T-helper 2 cell (primary cell): ENCODE measurements at places on chromosomes 2 and 18.

DNA sequence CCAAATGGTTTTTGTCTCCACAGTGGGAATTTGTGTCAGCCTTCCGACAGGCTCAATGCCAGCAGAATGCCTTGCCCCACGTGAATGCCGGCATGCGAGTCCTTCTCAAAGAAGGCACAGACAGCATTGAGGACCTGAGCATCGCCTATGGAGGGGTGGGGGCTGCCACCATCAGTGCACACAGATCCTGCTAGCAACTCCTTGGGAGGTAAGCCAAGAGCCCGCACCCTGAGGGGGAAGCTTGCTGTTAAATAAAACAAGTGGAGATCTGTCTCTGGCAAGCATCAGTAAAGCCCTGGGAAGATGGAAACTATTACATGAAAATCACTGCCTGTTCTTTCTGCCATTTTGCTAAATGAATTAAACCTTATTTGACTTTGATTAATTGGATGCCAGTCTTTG lies 67.5 kb upstream of the BZW1 start:
- no peak for DNase-seq

DNA sequence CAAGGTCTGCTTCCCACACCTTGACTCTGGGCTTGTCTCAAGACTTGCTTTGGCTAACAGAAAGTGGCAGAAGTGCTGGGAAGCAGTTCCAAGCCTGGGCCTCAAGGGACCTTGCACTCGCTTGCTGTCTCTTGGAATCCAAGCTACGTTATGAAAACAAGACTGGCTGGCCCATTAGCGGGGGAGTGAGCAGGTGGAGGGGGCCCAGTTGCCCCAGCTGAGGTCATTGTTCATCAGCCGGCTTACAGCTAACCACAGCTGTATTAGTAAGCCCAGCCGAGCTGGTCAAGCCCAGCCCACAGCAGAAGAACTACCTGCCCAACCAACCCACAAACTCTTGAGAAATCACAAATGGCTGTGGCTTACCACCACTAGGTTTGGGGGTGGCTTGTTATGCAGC lies 63.1 kb downstream of the MARCO start:
- no peak for DNase-seq

GRCh38 chr2:240498958-240499260 lies 58.9 kb downstream of the ANKMY1 start:
- no peak for DNase-seq

DNA sequence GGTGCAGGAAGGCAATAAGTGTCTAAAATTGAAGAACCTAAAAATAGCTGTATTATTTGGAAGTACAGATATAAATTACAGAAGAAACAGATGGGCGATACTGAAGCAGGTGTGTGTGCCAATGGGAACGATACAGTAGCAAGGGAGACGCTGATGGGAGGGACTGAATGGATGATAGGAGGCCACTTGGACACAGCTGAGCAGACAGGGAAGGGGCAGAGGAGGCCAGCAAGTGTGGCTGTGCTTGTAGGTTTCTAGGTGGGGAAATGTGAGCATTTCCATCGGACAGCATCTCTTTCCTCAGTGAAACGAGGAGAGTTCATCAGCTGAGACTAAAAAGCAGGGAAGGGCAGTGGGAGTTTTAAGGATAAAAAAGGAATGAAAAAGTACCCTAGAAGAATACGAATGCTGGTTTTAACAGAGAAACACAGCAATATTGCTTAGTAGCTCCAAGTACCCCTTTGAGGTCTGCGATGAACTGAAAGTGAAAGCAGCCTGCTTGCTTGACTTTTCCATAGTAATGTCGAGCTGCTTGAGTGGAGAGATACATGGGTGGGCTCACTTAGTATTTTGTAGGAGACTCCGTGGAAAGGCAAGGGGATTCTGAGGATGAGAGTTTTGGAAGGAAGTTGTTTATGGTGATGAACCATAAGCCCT lies 91.7 kb upstream of the EPC2 start:
- peak; percentile 70 for DNase-seq

DNA sequence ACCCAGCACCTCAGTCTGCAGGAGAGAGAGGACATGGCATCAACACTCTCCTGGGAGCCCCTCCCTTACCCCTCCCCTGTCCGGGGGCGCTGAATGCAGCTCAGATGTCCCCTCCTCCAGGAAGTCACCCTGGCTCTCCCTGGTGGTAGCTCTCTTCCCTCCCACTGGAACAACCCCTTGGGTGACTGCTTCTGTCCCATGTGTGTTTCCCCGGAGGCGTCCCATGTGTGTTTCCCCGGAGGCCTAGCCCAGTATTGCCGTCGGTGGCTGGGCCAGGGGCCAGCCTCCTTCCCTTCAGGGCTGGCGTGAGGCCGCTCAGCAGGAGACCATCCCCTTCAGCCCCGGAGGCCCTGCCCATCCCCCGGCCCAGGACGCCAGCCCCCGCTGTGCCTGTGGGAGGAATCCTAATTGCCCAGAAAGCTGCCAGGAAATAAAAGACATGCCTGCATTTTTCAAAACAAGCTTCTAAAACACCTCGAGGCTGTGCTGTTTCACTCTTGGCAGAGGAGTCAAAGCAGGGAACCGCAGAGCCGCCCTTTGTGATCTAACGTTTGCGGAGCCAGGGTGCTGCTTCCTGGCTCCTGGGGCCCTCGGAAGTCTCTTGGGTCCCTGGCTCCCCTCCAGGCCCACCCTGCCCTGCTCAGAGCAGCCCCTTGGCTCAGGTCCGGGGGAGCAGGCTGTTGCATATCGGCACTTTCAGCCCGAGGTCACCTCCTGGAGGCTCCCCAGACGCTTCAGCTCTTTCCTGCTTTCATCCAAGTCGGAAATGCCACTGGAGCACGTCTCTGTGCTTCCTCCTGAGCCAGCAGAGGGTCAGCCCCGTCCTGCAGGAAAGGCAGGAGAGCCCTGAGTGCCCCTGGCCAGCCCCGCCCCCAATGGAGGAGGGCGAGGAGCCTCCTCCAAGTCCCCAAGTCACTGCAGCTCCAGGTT lies 11.4 kb downstream of the SNED1 start:
- peak; percentile 23 for DNase-seq

GRCh38 chr2:219426534-219427136 lies 8.0 kb upstream of the SPEG start:
- DNase-seq, result no peak

- no peak for DNase-seq
Observed at GRCh38 chr18:56245866-56246580, 392.4 kb downstream of the TXNL1 start.

- DNase-seq, result no peak
Observed at GRCh38 chr18:49021433-49022129, 70.8 kb upstream of the SMAD7 start.

- no peak for DNase-seq
Observed at GRCh38 chr2:121532894-121533293, 2.2 kb downstream of the RNU4ATAC start.

- DNase-seq, result peak; percentile 34
Observed at GRCh38 chr2:63189026-63189425, 138.4 kb downstream of the OTX1 start.

GRCh38 chr2:207337234-207338219 lies 171.8 kb upstream of the KLF7 start:
- no peak for DNase-seq

- no peak for DNase-seq
Observed at GRCh38 chr18:13120255-13120654, 98.3 kb upstream of the LDLRAD4 start.

- DNase-seq, result no peak
Observed at GRCh38 chr18:45249246-45249661, 366.0 kb upstream of the SLC14A2 start.

DNA sequence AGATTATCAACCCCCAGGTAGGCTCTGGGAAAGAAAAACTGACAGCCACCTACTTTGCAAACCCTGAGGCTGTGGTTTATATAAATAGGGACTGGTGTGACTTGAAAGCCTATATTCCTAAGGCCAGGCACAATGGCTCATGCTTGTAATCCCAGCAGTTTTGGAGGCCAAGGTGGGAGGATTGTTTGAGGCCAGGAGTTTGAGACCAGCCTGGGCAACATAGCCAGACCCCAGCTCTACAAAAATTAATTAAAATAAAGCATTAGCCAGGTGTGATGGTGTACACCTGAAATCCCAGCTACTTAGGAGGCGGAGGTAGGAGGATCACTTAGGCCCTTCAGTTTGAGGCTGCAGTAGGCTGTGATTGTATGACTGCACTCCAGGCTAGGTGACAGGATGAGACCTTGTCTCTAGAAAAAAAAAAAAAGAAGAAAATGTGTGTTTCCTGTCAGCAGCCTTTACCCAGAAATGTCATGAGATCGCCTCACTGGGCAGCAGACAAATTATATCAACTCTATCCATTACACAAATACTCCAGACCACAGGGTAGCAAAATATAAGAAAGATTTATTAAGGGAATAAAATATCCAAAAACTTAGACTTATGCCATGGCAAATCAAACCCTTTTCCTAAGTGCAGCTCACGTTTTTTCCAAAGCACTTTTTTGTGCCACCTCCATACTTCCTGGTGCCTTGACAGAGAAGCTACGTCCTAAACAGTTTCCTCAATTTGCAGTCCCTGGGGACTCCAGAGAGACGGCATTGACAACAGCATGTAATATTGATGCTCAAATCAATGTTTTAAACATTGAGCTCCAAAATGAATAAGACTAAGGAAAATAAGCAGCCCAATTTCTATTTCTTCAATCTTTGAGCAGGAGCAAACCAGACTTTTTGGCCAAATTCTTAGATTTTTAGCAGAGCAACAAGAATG lies 190.8 kb upstream of the NDUFV2 start:
- DNase-seq, result no peak

DNA sequence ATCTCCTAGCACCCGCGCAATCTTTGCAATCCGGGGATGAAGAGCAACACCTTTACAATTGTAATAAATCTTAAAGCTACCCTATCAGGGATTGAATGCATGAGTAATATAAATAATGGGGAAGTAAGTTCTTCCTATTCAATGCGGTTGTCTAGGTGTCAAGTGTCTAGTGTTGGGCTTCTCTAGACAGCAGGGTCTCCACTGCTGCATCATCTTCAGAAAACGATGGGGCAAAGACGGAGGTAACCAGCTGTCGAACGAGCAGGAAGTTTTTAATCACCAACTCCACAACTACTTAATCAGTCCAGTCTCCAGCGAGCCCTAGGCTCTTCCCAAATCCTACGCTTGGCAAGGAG lies 573 bp downstream of the STAM2 start:
- no peak for DNase-seq

DNA sequence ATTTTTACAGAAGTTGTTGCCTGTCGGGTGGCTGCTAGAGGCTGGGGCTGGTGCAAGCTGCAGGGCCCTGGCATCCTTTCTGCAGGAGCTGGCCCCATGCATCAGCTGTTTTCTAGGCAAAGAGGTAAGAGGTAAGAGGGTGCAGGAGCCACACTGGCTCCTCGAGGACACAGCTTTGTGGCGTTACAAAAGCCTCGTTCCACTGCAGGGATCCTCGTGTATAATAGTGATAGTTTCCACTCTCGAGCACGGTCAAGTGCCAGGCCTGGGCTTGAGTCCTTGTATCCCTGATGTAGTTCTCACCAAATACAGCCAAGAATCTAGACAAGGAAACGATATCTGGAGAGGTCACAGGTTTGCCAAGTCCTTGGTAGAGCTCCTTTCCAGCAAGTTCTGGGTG lies 33.2 kb upstream of the FHOD3 start:
- DNase-seq, result no peak

DNA sequence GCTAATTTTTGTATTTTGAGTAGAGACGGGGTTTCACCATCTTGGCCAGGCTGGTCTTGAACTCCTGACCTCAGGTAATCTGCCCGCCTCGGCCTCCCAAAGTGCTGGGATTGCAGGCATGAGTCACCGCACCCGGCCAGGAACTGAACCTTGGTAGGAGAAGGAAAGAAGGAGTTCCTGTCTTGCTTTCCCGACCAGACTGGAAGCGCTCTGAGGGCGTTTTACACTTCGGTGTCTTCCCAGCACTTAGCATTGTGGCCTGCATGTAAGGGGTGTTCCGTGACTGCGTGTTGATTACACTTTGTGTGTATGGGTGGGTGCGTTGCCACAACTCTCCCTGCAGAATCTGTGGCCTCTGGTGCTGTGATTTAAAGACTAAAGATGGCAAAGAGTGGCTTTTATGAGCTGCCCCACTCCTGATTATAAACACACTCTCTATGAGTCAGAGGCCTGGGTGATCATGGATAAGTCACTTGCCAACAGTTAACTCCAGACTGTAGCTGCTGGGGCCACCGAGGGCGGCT lies 46.0 kb downstream of the ODC1 start:
- no peak for DNase-seq

DNA sequence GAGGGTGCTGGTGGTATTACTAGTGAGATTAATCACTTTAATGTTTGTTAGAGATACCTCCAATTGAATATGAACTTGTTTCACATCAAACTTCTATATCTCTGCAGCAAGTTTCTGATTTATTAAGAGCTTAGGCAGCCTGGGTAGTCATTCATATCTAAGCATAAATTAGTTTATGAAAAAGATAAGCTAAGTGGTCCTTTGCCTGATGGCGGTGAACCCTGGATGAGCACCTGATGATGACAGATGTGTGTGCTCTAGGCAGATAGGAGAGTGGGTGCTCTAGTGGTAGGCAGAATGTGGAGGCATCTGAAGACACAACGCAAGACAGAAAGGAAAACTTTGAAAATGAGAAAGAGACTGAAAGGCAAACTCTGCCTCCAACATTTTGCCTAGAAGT lies 5.0 kb downstream of the FKBP7 start:
- no peak for DNase-seq

DNA sequence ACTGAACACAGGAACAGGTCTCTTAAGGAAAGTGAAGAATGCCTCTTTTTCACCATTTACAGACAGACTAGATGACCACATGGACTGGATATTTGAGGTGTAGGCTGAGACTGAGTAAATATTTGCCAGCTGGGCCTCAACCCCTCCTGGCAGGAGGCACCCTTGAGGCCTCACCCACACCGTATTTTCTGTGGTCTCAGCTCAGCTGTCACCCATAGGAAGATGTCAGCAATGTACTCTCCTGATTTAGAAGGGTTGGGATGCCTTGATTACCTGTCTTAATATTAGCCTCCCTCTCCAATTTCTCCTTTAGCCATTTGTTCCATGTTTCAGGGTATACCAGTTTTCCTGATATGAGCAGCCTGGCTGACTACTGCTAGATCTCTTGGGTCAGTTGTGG lies 20.3 kb downstream of the ADCYAP1 start:
- DNase-seq, result no peak

DNA sequence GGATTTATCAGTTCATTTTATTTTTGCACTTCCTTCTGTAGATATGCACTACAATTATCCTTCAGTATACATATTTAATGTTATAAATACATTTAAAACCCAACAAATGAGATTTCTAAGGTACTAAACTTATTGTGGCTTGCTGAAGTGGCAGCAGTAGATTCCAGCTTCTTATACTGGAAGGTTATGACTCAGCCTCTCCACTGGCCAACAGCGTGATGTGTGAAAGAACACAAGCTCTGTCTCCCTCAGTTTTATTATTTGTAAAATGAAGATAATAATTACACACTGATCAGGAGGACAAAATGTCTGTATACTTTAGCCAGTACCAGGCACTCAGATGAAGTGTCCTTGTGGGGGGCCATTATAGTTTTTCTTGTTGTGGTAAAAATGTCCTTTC lies 1147.1 kb downstream of the CNTNAP5 start:
- DNase-seq, result no peak

- DNase-seq, result no peak
Observed at GRCh38 chr18:42290318-42291307, 335.6 kb downstream of the PIK3C3 start.

DNA sequence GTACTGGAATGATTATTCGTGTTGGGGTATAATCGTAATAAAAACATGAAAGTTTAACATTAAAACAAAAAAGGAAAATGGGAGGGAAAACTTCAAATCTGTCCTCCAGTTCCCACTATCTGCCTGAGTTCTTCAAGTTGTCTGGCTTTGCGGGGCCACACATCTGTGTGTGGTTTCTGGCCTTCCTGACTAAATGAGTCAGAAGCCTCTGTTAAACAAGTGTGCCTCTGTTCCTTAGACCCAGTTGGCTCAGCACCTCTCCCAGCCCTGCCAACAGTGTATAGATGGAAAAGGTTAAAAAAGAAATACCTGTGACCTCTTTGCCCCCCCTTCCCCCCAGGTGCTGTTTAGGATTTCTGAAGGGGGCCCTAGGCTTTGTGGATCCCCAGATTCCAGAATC lies 30.2 kb downstream of the XDH start:
- no peak for DNase-seq
